ENCODE measurements at places on chromosomes 7 and 10.

- no peak for DNase-seq
These were observed 32.5 kb downstream of the MXI1 start for GRCh38 chr10:110239892-110240291.

- DNase-seq = no peak
These were observed 369.5 kb downstream of the IPMK start for GRCh38 chr10:57898231-57898630.

DNA sequence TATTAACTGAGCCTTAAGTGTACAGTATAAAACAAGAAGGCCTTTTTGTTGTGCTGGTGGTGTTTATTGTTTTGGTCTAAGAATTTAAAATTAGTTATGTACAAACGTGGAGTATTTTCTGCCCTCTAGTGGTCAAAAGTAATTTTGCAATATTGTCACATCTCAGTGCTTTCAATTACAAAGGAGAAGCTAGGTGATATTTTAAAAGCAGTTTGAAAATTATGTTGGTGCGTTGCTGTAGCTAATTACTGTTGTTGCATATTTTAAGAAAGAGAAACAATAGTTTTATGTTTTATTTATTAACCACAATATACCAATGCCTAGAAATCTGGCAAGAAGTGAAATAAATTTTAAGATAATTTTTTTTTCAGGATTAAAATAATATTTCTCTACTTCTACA is 11.4 kb downstream of the NPVF start:
- no peak for DNase-seq

DNA sequence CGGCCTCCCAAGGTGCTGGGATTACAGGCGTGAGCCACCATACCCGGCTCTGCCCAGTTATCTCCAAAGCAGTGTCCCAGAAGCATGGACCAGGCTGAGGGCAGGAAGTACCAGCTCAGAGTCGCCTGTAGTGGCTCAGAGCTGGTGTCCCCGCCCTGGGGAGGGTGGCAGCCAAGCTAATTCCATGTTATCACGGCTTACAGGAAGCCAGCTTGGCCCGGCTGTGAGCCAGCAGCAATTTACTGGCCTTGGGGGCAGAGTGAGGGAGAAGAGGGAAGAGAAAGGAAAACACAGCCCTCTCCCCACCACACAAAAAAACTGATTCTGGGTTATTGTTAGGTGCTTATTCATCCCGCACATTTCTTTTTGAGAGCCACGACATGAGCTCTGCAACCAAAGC is 88.1 kb downstream of the HIP1 start:
- no peak for DNase-seq

- DNase-seq = no peak
These were observed 142.4 kb downstream of the CUBN start for GRCh38 chr10:16987206-16987621.

DNA sequence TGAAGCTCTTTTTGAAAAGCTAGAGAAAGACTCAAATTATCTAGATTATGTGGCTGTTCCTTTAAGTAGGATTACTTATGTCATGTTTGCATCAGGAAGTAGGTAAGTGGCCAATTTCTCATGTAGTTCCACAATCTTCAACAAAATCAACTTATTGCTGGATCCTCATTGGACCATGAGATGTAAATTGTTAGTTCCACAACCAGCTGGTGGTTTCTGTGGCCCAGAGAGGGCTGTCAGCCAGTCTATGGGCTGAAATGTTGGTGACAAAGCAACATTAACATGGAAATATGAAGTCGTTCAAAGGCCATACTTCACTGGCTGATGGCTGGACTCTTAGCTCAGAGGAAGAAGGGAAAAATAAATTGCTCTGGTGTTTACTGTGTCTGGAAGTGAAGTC is 157.9 kb downstream of the PLXDC2 start:
- no peak for DNase-seq

All from activated T-helper 1 cell treated with Interleukin-2 at 50 U/mL for 16 hours (primary cell).